ENCODE measurements at places on chromosomes 11 and 22. TPM values are rescaled to one million over a fixed set of nuclear protein-coding genes. Genes with fewer than 3 reads are reported as not detected.

Gene ARHGAP8
- total RNA-seq = 114 TPM

Gene KCNE3
- 0.28 TPM for total RNA-seq

Gene MB
- total RNA-seq = 5.0 TPM

Gene SEC14L2
- total RNA-seq = 60.8 TPM

Gene UPK3A
- 1.0 TPM for total RNA-seq

Gene OR51E2
- total RNA-seq = not detected

Gene SYT8
- total RNA-seq = 8.9 TPM

GRCh38 chr11:86632499-86633269 is 39.7 kb downstream of the ME3 start:
- peak; percentile 83 for DNase-seq

GRCh38 chr22:38260761-38261681 is 11.8 kb downstream of the TMEM184B start:
- DNase-seq = no peak

DNA sequence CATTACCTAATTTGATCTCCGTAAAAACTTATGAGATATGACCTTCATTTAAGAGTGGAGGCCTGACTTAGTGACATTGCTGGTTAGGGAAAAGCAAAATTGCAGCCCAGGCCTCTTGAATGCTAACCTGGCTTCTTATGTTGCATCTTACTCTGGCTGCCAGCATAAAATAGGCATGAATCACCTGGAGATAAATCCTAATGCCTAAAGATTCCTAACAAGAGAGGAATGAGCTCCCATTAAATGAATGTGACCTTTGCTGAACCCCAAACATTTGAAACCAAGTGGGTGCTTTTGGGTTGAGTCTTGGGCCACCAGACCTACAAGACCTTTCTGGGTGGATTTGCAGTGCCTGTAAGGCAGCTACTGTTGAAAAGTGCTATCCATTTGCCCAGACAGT is 1145.6 kb upstream of the TENM4 start:
- DNase-seq = peak; percentile 40

DNA sequence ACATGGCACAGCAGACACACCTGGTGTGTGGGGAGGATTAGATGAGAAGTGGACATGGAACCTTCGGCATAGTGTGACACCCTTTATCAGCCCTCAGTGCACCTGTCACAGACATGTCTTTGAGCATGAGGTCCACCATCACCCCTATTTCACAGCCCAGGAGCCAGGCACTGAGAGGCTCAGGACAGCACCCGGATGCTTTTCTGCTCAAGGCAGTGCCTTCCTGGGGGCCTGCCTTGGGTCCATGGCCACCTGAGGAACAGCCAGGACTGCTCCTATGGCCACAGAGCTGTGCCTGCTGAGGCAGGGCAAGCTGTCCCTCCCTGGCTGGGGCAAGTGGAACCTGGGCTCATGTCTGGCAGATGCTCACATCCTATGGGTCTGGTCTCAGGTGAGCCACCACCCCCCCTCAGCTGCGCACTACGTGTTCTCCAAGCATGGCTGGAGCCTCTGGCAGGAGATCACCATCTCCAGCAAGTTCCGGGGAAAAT is 75.8 kb downstream of the MORC2 start:
- no peak for DNase-seq

DNA sequence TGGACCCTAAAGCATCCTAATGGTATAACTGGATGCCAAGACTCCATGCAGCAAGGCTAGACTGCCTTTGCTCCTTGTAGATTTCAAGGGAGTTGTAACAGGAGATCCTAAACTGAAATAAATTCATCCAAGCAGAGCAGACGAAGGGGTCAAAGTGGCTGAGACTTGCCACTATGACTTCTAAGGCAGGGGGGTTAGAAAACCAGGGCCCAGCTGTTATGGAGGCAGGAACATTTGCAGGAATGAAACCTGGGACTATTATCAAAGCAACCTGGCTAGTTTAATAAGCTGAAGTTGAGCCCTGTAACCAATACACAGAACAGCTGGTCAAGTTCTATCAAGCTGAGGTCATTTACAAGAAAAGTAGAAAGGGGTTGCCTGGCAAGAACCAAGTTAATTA is 122.2 kb upstream of the TRPC6 start:
- no peak for DNase-seq

- no peak for DNase-seq
Observed at GRCh38 chr11:65649656-65650546, 12.0 kb downstream of the SIPA1 start.

DNA sequence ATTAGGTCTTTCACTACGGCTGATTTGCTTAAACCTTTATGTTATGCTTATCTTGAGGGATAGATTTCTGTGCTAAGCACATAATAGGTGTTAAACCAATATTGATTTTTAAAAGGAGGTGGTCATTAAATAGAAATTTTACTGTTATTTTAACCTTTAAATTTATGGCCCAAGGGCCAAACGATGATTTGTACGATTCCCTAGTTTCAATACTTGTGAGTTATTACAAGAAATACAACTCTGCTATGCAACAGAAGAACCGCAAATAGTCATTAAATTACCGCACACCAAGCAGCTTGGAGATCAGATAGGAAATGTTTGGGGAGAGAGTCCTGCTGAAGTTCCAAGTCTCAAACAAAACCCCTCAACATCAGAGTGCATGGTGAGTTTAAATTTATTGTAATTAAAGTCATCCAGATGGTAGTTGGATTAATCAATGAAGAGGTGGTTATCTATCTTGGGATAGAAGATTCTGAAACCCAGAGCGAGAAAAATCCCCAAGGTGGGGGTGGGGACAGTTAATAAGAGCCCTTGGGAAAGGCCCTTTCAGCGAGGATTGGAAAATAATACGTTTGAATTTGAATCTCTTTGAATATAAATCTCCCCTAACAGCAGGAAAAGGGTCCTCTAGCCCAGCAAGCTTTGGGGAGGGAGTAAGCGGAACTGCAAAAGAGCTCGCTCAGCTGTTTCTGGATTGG is 805 bp upstream of the QSER1 start:
- no peak for DNase-seq

DNA sequence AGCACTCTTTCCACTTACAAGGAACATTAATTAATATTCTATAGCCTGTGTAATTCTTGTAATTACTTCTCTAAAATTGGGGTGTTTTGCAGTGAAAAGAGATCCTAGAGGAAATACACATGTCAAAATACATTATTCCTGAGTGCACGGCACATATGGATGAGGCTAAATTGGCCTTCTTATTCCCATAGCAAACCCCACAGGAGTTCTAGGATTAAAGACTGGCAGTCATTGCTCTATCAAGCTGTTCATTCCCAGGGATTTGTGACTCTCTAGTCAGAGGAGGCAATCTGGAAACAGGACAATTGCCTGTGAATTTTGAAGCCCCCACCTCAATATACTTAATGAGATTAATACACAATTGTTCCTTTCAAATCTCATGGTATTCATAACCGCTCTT is 145.9 kb upstream of the OPCML start:
- no peak for DNase-seq

- DNase-seq = no peak
Observed at GRCh38 chr22:23268877-23269276, 88.6 kb downstream of the BCR start.

DNA sequence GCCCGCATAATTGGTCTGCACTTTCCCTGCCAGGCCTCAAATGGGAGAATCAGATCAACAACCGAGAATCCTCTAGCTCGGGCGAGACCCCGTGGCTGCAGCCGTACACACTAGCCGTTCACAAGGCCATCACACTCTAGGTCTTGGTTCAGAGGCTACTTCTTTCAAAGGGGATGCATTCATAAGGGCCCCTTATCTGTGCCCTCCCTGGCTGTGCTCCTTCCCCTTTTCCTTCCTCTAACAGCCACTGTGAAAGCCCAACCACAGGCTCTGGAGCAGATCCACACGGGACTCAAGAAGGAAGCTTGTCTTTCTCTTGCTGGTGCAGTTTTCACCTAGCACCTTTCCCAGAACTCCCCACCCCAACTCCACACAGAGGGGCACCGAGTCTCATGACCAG is 24.5 kb downstream of the SMIM38 start:
- no peak for DNase-seq

All from PC-9 (cell line).